ENCODE measurements at places on chromosomes 7 and 10.

GRCh38 chr7:107951896-107952295, 51.1 kb downstream of the LAMB1 start:
- DNase-seq = no peak

- DNase-seq = no peak
These were observed 20.5 kb downstream of the BNIP3 start for GRCh38 chr10:131961047-131961776.

GRCh38 chr7:133514551-133514950, 261.7 kb downstream of the EXOC4 start:
- DNase-seq = no peak

- DNase-seq = peak; percentile 75
These were observed 290.6 kb downstream of the FRMD4A start for GRCh38 chr10:14039968-14040668.

DNA sequence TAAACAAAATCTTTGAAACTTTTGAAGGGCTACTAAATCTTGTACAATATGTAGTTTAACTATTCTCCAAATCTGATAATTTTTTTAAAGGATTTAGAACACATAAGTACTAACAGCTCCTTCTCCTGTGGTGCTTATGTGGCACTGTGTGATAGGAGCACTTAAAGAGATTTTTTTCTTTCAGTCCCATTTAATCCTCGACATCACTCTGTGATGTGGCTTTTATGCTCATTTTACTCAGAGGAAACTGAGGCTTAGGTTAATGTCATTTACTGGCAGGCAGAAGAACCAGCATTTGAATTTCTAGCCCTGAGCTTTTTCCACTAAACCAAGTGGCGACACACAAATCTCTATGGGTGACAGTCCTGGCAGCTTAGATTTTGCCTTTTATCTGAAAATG, 92.4 kb downstream of the SAMD9 start:
- no peak for DNase-seq

- no peak for DNase-seq
These were observed 60.1 kb downstream of the ZNF783 start for GRCh38 chr7:149321978-149322541.

- DNase-seq = no peak
These were observed 7.0 kb downstream of the GPR26 start for GRCh38 chr10:123673198-123673597.

DNA sequence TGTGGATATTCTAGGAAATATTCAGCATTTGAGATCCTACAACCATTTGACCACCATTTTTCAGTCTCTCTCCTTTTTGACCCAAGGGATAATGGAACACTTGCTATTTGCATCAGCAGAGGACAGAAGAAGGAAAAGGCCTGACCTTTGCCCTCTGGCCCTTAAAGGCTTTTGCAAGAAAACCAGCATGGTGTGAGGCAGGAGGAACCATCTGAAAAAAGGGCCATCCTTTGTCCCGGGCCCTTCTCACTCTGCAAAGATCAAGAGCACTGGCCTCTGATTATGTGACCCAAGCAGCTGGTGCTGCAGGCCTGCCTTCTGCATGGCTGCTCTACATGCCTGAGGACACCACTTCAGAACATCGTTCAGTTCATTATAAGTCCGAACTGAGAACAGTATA, 133.3 kb upstream of the STK17A start:
- no peak for DNase-seq

DNA sequence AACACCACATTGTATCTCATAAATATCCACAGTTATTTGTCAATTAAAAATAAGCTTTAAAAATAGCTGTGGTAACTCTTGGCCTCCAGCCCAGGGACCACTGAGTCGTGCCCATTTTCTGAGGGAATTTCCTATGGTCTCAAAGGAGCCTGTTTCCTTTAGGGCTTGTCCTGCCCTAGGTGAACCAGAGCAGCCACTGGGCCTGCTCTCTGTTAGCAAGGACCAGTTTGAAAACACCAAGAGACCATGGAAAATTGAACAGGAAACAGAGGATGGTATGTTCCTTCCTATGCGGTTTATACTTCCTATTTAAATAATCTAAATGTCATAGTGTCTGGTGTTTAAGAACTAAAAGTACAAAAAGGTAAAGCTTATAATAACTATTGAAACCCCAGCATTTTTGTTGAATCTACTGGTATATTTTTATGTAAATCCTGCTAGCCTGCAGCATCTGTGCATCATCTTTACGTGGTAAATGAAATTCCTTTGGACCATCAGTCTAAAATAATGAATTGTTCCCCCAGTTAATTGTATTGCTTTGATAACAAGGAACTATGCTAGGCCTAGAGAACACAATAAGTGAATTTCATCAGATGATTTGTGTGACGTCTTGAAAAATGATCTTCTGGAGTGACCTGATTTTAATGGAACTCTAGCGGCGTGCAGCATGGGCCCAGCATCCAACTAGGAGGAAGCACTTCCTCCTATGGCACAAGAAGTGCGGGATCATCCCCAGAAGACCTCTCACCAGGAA, 333.7 kb downstream of the GFRA1 start:
- DNase-seq = no peak

- DNase-seq = peak; percentile 73
These were observed 354.2 kb downstream of the DNAJB6 start for GRCh38 chr7:157690833-157691585.

All from AG08395 (cell line).